ENCODE measurements at places on chromosomes 5 and 9.

DNA sequence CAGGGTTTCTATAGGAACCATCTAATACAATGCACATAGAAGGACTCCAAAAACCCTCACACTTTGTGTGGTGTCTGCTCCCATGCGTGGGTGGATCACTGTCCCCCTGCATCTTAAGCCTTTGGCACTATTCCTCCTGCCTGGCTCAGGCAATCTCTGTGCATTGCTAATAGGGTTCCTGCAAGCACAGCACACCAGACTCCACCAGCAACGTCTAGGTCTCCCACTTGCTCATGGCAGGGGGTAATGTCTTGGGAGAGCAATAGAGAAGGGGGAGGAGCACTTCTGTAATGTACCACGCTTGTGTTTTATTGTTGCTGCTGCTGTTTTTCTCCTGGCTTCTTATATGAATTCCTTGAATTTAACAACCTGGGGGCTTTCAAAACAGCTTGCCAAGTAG, 182.6 kb upstream of the GLRA1 start:
- no peak for DNase-seq

DNA sequence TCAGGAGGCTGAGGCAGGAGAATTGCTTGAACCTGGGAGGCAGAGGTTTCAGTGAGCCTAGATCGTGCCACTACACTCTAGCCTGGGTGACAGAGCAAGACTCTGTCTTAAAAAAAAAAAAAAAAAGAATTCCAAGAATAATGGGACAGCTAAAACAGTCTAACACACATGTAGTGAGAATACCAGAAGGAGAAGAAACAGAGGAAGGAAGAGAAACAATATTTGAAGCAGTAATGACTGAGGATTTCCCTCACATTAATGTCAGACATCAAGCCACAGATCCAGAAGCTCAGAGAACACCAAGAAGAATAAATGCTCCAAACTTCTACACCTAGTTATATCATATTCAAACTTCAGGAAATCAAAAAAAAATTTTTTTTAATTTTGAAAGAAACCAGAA, 47.1 kb upstream of the EFNA5 start:
- no peak for DNase-seq

- no peak for DNase-seq
These were observed 102.3 kb upstream of the PHYKPL start for GRCh38 chr5:178334861-178335260.

DNA sequence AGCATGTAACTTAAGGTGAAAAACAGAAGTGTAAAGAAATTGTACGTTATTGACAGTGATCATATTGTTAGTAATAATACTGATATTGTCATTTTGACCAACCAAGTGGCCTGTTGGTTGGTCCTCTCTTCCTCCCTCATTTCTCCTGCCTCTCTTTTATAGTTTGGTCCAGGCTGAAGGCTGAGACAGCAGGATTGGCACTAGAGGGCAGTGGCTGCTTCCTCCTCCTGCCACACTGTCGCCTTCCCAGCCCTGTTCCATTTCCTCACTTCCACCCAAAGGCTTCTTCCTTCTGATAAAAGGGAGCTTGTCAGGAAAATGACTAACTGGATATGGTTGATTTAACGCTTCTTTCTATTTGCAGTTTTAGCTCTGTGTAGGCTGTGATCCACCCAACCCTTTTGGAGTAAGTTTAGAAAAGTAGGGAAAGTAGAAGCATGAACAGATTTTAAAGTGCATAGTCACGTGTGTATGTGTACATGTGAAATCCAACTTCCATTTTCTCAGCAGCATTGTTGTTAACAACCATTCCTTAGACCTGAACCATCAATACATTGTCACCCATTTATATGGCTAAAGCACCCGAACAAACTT, 35.6 kb downstream of the PTCD2 start:
- DNase-seq: no peak

GRCh38 chr9:88052321-88052965, 78.1 kb upstream of the CDK20 start:
- no peak for DNase-seq

- DNase-seq: no peak
These were observed 45.7 kb upstream of the HAND1 start for GRCh38 chr5:154523709-154524108.

DNA sequence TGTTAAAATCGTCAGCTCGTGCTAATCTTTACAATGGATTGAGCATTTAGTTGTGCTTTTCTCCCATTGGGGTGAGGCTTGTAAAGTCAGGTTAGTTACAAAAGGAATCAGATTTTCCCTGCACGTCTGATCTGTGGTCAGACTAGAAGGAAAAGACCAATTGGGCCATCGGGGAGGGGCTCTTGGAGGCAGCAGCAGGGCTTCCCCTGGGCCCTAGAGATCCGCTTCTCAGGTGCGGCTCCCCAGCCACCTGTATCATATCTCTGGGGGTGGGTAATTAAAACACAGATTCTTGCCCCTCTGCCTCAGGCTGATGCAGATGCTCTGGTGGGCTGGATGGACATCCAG, 200.3 kb downstream of the HSPA4 start:
- no peak for DNase-seq

All from H54 (cell line).